NCI-H510A (cell line): ENCODE measurements at places on chromosomes 5 and 9.

- DNase-seq, result no peak
Observed at GRCh38 chr5:160485364-160485969, 63.8 kb downstream of the PTTG1 start.

DNA sequence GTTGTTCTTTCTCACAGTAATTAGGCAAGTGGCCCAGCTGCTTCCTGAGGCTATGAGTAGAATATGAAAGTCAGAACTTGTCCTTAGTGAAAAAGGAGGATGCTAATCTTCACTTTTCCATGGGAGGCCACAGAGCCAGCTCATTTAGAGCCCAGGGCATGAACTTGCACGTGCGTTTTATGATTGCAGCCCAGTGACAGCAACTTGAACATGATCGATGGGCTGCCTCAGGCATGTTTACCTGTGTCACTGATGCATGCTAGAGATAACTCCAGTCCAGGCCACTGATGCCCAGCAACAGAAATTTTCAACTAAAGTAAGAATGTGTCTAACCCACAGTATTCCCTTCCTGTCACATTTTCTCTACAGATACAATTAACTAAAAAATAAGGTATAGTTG lies 179.3 kb downstream of the CTNND2 start:
- no peak for DNase-seq

- DNase-seq, result no peak
Observed at GRCh38 chr5:169772688-169773087, 135.6 kb downstream of the DOCK2 start.

DNA sequence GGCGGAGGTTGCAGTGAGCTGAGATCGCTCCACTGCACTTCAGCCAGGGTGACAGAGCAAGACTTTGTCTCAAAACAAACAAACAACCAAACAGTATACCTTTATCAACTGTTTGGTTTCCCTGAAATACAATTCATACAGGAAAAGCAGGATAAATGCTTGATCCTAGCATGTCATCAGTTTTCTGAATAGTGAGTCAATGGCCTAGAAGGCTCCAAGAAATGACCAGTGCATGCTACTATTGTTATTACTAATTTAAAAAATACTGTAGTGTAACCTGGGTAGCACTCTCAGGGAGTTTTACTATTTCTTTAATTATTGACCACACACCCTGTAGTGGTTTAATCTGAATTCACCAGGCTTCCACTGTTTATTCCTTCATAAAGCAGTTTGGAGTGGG lies 101.0 kb upstream of the PTPN3 start:
- no peak for DNase-seq

DNA sequence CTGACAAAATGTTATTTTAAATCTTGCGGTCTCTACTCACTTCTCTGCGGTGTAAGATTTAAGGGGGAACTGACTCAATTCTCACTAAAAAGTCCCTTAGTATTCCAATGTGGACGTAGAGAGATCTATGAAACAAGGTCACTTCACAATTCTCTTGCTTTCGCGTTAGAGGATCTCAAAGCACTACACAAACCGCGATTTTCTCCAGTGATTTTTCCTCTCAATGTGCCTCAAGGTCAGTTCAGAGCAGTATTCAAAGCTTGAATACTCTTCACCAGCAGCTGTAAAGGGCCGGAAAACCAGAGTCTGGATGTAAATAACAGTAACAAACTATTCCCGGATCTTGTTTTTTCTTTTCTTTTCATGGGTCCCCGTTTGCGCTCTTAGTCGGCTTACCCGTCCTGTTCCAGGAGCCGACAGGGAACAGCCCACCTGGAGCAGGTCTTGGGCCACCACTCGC lies 128.2 kb downstream of the TMEM161B start:
- DNase-seq, result no peak

- DNase-seq, result no peak
Observed at GRCh38 chr5:121726991-121727390, 124.7 kb upstream of the FTMT start.

DNA sequence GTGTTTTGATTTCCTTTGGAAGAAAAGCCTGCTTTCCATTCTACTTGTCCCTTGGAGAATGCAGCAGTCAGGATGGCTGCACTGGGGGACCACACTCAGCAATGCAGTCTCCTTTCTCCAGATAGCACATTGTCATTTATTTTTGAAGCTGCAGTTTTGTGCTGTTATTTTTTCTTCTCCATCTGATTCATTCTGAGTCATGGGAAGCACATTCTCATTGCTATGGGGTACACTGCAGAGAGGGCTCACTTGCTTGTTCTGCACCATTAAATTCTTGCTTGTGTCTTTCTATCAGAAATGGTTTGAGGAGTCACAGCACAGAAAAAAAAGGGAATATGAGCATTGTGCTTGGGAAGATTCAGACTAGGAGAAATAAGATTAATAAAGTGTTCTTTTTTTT lies 39.7 kb upstream of the POC5 start:
- no peak for DNase-seq

- no peak for DNase-seq
Observed at GRCh38 chr5:131794586-131794985, 2.2 kb downstream of the FNIP1 start.

GRCh38 chr5:68053202-68053601 lies 162.4 kb upstream of the PIK3R1 start:
- DNase-seq, result no peak

GRCh38 chr5:15694696-15695214 lies 194.8 kb downstream of the FBXL7 start:
- DNase-seq, result no peak

- no peak for DNase-seq
Observed at GRCh38 chr9:125691869-125692268, 15.1 kb downstream of the MAPKAP1 start.

- DNase-seq, result no peak
Observed at GRCh38 chr9:17509701-17510100, 69.2 kb upstream of the SH3GL2 start.

- no peak for DNase-seq
Observed at GRCh38 chr5:155480731-155481131, 467.2 kb downstream of the KIF4B start.

- no peak for DNase-seq
Observed at GRCh38 chr5:35304291-35304690, 74.0 kb upstream of the PRLR start.
